Mucosa of gallbladder (tissue), 1 donor: ENCODE measurements at places on chromosomes 6 and 20. TPM values are rescaled to one million over a fixed set of nuclear protein-coding genes. Genes with fewer than 3 reads are reported as not detected.

GABRR2 gene
- total RNA-seq, result 0.92 TPM

DNA sequence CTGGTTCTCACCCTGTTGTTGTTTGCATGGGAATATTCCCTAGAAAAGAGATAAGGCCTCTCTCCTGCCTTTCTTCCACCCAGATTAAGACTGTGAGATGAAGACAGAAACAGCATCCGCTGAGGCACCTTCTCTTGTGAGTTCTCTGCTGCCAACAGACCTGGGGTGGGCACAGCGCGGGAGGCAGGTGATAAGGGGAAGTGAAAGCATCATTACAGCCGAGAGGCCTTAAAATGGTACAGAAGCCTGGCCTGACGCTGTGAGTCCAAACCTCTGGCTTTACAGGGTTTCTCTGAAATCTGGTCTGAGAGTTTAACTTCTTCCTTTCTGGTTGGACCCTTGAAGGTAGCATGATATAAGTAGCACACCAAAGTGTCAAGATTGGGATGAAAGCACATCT lies 21.0 kb upstream of the IYD start:
- DNase-seq, result no peak

- no peak for DNase-seq
These were observed 8.0 kb downstream of the MYLIP start for GRCh38 chr6:16136621-16137450.

C6orf52 gene
- total RNA-seq, result 0.69 TPM

- DNase-seq, result no peak
These were observed 38.2 kb downstream of the NCR2 start for GRCh38 chr6:41373627-41373918.

GRCh38 chr20:23151885-23152284 lies 65.8 kb upstream of the CD93 start:
- DNase-seq, result no peak

TLDC2 gene
- 9.7 TPM for total RNA-seq

DNA sequence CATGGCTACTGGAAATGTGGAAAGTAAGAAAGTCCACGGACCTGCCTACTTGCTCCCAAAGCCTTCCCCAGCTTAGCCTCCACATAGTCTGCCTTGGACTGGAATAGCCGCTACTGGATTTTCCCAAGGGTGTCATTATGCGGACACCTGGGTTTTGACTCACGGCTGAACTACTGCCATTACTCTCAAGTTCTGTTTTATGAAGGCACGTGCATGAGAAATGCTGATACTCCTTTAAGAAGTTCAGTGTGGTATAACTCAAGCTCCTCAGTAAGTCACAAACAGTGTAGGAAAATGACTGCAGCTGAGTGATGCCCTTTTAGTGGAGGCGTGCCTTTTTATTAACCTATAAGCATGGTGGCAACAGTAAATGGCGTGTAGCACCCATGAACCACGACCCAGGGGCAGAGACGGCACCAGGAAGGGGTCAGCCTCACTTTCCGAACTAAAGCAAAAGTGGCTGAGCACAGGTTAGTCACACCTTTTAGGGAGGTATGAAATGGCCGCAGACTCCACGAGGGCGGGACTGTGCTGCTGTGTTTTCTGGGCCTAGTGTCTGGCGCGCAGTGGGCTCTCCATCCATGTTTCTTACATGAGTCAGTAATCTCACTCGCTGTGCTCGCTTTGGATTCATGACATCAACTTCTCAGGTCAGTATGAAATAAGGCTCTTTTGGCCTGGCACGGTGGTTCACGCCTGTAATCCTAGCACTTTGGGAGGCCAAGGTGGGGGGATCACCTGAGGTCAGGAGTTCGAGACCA lies 23.9 kb downstream of the PSMG4 start:
- DNase-seq, result no peak

BTBD9 gene
- 32.5 TPM for total RNA-seq

- peak; percentile 72 for DNase-seq
These were observed 2.2 kb downstream of the QKI start for GRCh38 chr6:163416557-163417253.

GRCh38 chr6:26594131-26594498 lies 2.6 kb upstream of the ABT1 start:
- DNase-seq, result no peak

TCF15 gene
- 0.37 TPM for total RNA-seq

NMBR gene
- not detected for total RNA-seq

GRCh38 chr20:59160389-59161115 lies 3.1 kb upstream of the ZNF831 start:
- no peak for DNase-seq

GRCh38 chr20:4350096-4350495 lies 334.7 kb upstream of the RNF24 start:
- DNase-seq, result no peak

GRCh38 chr6:108669673-108670072 lies 109.0 kb downstream of the FOXO3 start:
- no peak for DNase-seq

GTSF1L gene
- total RNA-seq, result not detected

- no peak for DNase-seq
These were observed 220.2 kb downstream of the UST start for GRCh38 chr6:148967011-148967520.

DNA sequence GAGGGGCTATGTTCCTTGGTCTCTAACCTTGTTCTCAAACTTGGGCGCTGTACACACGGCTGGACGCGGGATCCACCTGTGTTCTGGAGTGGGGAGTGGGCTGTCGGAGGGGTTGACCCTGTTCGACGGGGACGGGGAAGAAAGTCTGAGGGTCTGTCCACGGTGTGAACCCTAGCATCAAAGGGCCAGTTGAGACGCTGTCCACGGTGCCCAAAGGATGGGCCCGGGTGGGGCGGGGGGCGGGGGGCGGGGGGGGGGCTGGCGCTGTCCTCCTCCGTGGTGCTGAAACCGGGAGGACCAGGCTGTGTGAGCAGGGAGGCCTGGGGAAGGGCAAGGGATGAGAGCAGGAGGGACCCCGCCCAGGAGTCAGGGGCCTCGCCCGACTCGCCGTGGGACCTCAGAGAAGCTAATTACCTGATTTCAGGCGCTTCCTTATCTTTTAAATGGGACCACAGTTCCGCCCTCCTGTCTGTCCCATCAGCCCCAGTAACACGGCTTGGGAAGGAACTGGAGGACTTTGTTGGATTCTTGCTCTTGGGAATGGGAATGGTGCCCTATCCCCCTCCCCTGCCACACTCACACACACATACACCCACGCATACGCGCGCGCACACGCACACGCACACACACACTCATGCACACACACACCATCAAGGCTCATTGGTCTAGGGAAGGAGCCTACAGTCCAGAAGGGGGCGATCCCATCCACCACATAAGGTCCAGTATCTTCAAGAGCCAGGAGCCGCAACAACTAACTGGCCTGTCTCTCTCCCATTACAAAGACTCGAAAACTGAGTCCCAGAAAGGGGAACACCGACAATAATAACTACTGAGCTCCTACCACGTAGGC lies 1.0 kb upstream of the VSTM2L start:
- peak; percentile 59 for DNase-seq

DNA sequence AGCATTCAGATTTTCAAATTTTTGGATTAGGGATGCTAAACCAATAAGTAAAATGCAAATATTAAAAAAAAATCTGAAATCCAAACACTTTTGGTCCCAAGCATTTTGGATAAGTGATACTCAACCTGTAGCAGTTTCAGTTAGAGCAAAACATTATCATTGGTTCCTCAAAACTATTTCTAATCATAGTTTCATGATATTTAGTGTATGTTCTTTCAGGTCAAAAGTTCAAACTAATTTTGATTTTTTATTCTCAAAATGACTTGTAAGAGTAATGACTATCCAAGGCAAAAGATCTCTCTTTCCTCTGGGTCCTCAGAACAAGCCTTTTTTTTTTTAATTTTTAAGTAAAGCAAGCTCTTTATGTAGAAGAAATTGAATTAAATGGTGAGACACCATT lies 64.0 kb upstream of the TFB1M start:
- no peak for DNase-seq

- no peak for DNase-seq
These were observed 6.4 kb downstream of the CD2AP start for GRCh38 chr6:47483853-47484546.

WFDC5 gene
- not detected for total RNA-seq

SLC17A2 gene
- not detected for total RNA-seq

GRCh38 chr6:52115145-52115741 lies 27.8 kb upstream of the PKHD1 start:
- no peak for DNase-seq

GRCh38 chr6:37241131-37241530 lies 16.4 kb upstream of the TBC1D22B start:
- DNase-seq, result no peak

FNDC11 gene
- 1.4 TPM for total RNA-seq

- no peak for DNase-seq
These were observed 41.7 kb downstream of the CHMP4B start for GRCh38 chr20:33852626-33853506.

GRCh38 chr6:151721146-151721545 lies 86.3 kb upstream of the ESR1 start:
- no peak for DNase-seq

DNA sequence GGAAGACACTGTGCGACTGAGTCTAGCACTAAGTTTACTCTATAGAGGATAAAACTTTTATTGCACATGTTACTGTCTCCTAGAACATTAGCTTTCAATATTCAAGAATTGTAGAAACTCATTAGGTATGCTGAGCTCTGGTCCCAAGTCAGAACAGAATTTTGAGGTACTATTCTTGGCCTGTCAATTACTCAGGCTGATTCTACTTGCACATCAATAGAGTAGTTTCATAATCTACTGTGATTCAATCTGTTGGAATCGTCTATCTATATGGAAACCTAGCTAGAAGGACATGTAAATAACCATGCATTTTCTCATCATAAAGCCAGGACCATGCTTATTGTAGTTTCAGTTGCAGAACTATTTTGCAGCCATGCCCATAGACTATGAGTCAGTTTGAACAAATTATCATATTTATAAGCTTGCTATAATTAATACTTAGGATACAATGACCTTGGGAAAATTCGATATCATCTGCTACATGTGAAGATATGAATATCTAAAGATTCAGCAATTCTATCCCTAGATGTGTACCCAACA lies 41.6 kb downstream of the FLRT3 start:
- DNase-seq, result no peak

GRCh38 chr20:4038047-4038459 lies 22.7 kb upstream of the RNF24 start:
- peak; percentile 68 for DNase-seq

DNA sequence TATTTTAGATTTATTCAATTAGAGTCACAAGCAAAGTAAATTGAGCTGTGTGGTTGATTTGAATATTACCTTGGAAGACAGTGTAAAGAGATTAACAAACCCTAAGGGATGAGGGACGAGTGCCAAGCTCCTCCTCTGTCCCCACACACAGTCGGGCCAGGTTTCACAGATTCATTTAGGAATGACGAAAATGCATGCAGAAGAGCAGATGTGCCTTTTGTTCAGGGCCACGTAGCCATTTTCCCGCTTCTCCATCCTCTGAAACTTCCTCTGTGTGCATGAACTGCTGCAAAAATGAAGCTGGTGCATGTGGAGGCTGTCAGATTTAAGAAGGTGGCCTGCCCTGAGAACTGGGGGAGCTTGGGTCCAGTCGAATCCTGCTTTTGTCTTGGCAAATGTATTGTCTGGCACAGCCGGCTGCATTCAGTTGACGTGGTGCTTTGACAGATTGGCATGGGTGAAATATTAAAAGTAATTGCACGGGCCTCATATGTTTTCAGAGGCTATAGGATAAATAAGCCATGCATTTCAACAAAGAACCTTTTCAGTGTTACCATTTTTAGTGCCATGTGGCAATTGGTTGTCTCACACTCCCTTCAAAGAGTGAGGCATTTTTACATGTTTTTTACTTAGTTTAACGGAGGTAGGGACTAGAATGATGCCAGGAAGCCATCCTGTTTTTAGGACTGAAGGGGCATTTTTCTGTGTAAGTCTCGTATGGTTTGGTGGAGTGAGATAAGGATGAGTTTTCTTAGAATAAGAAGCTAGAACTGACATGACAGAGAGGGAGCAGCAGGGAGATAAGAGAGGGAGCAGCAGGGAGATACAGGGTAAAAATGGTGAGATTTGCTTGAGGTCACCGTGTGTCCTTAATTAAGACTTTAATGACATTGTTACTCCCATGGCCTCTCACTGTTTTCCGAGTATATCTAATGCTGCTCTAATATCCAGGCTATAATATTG lies 361.1 kb downstream of the NRN1 start:
- no peak for DNase-seq

DNA sequence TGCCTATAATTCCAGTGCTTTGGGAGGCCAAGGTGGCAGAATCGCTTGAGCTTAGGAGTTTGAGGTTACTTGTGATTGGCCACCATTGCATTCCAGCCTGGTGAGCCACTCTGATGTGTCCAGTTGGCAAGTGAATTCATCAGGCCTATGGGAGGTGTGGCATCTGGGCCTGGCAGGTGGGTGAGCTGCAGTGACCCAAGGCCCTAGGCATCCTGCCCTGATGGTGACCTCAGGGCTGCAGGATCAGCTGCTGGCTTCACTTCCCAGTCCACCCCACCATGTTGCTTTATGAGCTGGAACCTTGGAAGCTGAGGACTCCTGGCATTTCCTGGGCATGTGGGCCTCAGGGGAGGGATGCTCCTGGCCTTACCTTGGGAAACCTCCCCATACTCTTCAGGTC lies 20.5 kb downstream of the RSPH9 start:
- no peak for DNase-seq

- DNase-seq, result peak; percentile 41
These were observed 102.3 kb downstream of the EDN3 start for GRCh38 chr20:59402681-59403080.

- DNase-seq, result no peak
These were observed 119.0 kb upstream of the ZNF184 start for GRCh38 chr6:27591699-27592480.

GMPR gene
- total RNA-seq, result 10.4 TPM

SNX14 gene
- total RNA-seq, result 80.1 TPM

- no peak for DNase-seq
These were observed 99.4 kb upstream of the VGLL2 start for GRCh38 chr6:117165911-117166499.

DNA sequence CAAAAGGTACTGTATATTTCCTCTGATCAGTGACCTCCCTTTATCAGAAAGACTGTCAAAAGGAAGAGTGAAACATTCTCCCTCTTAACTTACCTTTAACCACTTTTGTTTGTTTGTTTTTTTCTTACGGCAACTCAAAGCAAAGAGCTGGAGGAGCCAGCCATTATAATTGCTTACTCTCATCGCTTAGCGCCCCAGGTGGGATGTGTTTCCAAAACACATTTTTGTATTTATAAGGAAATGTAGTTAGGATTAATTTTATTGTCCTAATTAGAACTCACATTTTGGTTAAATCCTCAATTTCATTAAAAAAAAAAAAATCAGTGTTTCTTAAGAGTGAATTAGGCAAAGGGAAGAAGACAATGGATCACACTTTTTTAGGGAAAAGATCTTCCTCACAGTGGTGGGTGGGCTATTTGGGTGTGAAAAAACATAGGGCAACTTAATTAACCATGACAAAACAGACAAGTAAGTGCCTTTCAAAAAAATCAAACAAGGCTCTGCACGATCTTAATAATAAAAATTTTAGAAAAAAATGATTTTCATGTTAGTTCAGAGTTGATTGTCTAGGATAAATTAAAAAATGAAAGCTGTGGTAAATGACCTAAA lies 1.2 kb upstream of the PHACTR2 start:
- DNase-seq, result no peak

- no peak for DNase-seq
These were observed 3.1 kb upstream of the AKIRIN2 start for GRCh38 chr6:87705070-87705691.

TINAG gene
- total RNA-seq, result 8.8 TPM
